ENCODE measurements at places on chromosomes 7 and 10. TPM values are rescaled to one million over a fixed set of nuclear protein-coding genes. Genes with fewer than 3 reads are reported as not detected.

Gene SLC13A1
- 0.07 TPM for polyA plus RNA-seq

Gene OR2A5
- polyA plus RNA-seq: not detected

Gene STEAP2
- polyA plus RNA-seq: 6.8 TPM

DNA sequence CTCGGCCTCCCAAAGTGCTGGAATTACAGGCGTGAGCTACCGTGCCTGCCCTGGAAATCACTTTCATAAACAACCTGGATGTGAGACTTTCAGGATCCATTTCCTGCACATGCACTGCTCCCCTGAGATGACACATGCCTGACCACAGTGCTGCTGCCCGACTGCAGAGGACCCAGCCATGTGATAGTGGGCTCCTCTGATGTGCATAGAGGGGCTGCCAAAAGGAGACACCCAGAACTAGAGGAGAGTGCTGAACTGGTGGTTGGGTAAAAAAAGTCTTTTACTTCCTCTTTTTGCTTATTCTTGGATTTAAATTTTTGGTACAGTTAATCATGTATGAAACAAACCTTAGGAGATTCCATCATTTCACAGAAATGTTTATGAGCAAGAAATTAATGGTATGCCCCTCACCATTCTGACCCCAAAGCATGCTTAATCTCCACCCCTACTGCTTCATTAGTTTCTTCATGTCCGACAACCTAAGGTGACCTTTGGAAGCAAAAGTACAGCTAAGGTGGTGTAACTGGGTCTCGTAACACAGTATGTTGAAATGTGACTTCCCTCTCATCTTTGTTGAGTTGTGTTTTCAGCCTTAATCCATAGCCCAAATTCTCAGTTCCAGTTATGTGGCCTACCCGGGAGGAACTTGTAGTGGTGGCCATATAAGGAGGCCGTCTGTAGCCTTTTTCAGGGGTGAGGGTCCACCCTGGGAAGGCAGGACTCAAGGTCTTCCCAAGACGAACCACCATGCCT is 111.1 kb downstream of the RNF216 start:
- no peak overlapping the region for H3K4me3 ChIP-seq
- peaks cover 44% of the 10 kb centered on the region for H3K36me3 ChIP-seq
- no peak for DNase-seq
- no peaks in the 10 kb centered on the region for H3K27me3 ChIP-seq
- H3K4me1 ChIP-seq: no peaks in the 10 kb centered on the region

DNA sequence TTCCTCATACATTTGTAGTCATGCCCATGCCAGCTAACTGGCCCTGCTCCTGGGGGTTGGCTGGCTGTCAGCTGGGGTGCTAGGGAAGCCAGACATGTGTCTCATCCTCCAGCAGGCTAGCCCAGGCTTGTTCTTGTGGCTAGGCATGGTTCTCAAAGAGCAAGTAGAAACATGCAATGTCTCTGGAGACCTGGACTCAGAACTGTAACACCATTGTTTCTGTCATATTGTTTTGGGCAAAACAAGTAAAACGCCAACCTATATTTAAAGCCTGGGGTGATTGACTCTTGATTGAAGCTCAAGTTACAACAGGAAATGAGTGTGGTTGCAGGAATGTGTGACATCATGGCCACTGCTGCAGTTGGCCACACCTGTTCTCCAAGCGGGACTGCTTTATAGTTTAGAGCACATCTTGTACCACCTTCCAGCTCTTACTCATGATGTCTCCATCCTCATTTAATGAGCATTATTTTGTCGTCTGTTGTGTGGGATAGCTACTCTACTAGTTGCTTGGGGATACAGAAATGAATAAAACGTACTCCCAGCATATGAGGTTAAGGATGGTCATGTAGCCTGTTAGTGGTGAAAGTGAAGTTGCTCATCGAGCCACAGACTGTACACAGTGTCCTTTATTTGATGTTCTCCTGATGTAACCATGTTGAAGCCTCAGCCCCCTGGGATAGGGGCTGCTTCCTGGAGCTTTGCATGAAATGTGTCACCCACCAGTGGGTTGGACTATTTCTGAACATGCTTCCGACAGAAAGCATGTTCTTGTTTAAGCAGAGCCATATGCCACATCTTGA is 168.4 kb downstream of the SORCS3 start:
- no peak for DNase-seq
- no peak overlapping the region for H3K27ac ChIP-seq
- H3K36me3 ChIP-seq: no peaks in the 10 kb centered on the region
- no peak overlapping the region for H3K4me3 ChIP-seq

DNA sequence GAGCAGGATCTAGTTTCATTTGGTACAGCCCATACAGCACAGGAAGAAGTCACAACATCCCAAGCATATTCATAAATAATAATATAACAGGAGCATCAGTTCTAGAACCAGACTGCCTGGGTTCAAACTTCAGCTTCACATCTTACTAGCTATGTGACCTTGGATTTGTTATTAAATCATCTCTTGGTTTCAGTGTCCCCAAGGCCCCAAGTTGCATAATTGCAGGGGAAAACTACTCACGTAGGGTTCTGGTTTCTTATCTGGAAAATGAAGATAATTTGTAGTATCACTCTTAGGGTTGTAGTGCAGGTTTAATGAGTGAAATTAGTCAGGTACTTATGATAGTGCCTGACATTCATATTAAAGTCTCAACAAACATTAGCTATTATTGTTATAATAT is 5.5 kb upstream of the IQUB start:
- H3K4me1 ChIP-seq: no peaks in the 10 kb centered on the region
- peaks cover 3% of the 10 kb centered on the region for H3K36me3 ChIP-seq
- no peak overlapping the region for H3K4me3 ChIP-seq
- H3K27me3 ChIP-seq: no peaks in the 10 kb centered on the region
- DNase-seq: peak; percentile 65

DNA sequence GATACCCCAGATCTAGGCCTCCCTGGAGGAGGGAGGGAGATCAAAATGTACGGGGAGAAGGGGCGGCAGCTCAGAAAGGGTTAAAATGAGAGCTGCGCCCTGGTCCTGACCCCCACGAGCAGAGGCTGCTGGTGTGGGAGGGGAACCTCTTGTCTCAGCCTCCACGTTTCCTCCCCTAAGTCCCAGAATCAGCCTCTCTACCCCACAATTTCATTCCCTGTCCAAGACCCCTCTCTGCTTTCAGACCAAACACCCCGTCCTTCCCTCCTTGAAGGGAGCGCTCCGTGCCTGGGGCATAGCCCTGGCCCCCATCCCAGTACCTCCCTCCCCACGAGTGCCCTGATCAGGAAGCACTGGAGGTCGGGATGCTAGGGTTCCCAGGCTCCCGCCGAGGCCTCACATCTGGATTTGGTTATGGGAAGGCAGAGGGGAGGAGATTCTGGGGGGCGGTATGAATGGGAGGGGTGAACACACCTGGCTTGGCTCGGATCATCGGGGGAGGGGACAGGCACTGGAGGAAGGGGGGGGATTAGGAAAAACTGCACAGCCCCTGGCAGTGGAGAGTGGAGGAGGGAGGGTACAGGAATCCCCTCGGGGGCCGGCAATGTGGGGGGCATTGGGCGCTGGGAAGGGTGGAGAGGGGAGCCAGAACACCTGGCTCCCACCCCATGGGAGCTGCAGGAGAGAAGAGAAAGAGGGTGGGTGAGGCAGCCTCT is 2.7 kb downstream of the EPHB4 start:
- no peak for DNase-seq
- H3K27ac ChIP-seq: no peak overlapping the region
- no peak overlapping the region for H3K4me3 ChIP-seq
- no peaks in the 10 kb centered on the region for H3K27me3 ChIP-seq

- peaks cover 3% of the 10 kb centered on the region for H3K36me3 ChIP-seq
- H3K27me3 ChIP-seq: no peaks in the 10 kb centered on the region
- H3K27ac ChIP-seq: no peak overlapping the region
- H3K4me1 ChIP-seq: peaks cover 3% of the 10 kb centered on the region
- DNase-seq: no peak
Measured at GRCh38 chr7:4769761-4770160, 5.7 kb upstream of the AP5Z1 start.

- no peaks in the 10 kb centered on the region for H3K4me1 ChIP-seq
- no peak overlapping the region for H3K27ac ChIP-seq
- no peaks in the 10 kb centered on the region for H3K27me3 ChIP-seq
- H3K36me3 ChIP-seq: peaks cover 4% of the 10 kb centered on the region
- no peak overlapping the region for H3K4me3 ChIP-seq
Measured at GRCh38 chr7:117190746-117191435, 132.0 kb downstream of the WNT2 start.

DNA sequence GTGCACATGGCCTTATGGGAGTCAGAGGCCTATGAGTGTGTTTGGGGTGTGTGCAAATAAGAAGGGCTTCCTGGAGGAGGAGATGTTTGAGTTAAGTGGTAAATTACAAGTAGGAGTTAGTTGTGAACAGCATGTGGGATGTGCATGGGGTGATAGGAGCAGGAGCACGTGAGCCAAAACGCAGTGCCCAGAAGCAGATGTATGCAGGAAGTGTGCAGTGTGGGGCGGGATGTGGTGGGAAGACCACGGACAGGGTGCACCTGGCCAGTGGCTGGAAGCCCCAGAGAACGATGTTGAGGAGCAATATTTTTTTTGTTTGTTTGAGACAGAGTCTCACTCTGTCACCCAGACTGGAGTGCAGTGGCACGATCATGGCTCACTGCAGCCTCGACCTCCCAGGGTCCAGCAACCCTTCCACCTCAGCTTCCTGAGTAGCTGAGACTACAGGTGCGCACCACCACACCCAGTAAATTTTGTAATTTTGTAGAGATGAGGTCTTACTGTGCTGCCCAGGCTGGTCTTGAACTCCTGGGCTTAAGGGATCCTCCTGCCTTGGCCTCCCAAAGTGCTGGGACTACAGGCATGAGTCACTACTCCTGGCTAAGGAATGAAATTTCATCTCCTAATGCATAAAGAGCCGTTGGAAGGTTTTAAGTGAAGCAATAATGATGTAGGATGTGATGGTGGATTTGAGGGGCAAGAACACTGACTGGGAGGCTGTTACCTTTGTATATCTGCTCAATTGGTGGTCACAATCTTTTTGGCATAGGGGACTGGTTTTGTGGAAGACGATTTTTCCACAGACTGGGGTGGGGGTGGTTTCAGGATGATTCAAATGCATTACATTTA is 78.4 kb downstream of the LYZL2 start:
- H3K4me1 ChIP-seq: peaks cover 6% of the 10 kb centered on the region
- no peak overlapping the region for H3K27ac ChIP-seq
- no peak for DNase-seq
- no peaks in the 10 kb centered on the region for H3K27me3 ChIP-seq
- H3K36me3 ChIP-seq: no peaks in the 10 kb centered on the region
- no peak overlapping the region for H3K4me3 ChIP-seq

DNA sequence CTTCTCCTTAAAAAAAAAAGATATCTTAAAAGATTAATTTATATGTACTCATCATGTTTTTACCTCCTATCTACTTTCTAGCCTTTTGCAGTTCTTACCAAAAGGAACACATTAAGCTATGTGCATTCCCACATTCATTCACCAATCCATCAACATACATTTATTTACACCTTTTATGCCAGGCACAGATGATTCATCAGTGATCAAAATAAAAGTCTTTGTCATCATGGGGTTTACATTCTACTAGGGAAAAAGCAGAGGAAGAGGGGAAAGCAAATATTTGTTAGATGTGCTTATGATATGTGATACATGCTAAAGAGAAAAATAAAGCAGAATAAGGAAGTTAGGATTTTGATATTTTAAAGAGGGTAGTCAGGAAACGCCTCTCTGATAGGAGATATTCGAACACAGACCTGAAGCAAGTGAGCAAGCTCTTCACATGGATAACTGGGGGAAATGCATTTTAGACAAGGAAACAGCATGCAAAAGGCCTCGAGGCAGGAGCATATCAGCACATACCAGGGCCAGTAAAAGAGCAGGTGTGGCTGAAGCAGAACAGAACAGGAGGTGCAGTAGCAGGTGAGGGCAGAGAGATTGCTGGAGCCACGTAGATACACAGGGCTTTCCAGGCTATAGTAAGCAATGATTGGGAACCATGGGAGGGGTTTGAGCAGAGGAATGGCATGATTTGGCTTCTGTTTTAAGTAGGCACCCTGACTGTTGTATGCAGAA is 67.4 kb downstream of the REEP3 start:
- H3K27ac ChIP-seq: peak overlapping the region; percentile 15
- H3K27me3 ChIP-seq: no peaks in the 10 kb centered on the region
- H3K4me1 ChIP-seq: peaks cover 4% of the 10 kb centered on the region
- no peak overlapping the region for H3K4me3 ChIP-seq
- H3K36me3 ChIP-seq: peaks cover 6% of the 10 kb centered on the region

GRCh38 chr7:20282959-20283358 is 47.7 kb upstream of the ITGB8 start:
- no peak overlapping the region for H3K4me3 ChIP-seq
- no peak for DNase-seq
- no peaks in the 10 kb centered on the region for H3K4me1 ChIP-seq
- H3K27me3 ChIP-seq: no peaks in the 10 kb centered on the region

DNA sequence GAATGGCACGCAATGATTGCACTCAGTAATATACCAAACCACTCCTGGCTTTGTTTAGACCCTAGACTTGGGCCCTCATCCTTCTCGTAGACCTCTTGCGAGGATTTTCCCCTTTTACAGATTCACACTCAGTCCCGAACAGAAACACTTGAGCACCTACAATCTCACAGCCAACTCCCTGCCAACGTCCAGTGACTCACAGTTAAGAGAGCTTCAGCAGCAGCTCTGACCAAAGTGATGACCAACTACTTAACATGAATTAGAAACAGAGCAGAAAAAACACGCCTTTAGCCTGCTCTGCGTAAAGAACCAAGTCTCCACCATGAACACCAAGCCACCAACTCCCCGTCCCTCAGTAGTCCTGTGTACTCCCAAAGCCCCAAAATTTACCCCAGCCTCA is 2.2 kb downstream of the DNAJC30 start:
- H3K27ac ChIP-seq: no peak overlapping the region
- H3K36me3 ChIP-seq: peaks cover 2% of the 10 kb centered on the region
- DNase-seq: no peak
- no peak overlapping the region for H3K4me3 ChIP-seq
- no peaks in the 10 kb centered on the region for H3K27me3 ChIP-seq

- no peaks in the 10 kb centered on the region for H3K27me3 ChIP-seq
- H3K27ac ChIP-seq: no peak overlapping the region
- no peak overlapping the region for H3K4me3 ChIP-seq
- H3K4me1 ChIP-seq: no peaks in the 10 kb centered on the region
- no peaks in the 10 kb centered on the region for H3K36me3 ChIP-seq
Measured at GRCh38 chr7:146722986-146723385, 606.4 kb downstream of the CNTNAP2 start.

DNA sequence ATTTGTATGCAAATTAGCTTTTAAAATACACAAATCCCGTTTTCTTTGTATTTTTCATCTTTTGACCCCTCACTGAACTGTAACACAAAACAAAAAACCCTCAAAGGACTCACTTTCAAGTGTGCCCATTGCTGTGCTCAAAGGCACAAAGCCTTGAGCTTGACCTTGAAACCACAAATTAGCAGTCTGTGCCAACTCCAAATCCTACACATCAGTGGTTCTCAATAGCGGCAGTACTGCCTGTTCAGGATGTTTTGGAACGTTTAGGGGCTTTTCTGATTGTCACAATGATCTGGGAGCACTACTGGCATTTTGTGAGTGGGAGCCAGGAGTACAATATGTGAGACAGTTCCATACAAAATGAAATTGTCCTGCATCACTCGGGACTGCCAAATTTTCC is 55.5 kb downstream of the KDM7A start:
- H3K36me3 ChIP-seq: peaks cover 2% of the 10 kb centered on the region
- no peak overlapping the region for H3K4me3 ChIP-seq
- no peak for DNase-seq
- no peaks in the 10 kb centered on the region for H3K27me3 ChIP-seq
- H3K27ac ChIP-seq: no peak overlapping the region

GRCh38 chr7:88789480-88790064 is 6.0 kb downstream of the TEX47 start:
- no peaks in the 10 kb centered on the region for H3K36me3 ChIP-seq
- no peak overlapping the region for H3K4me3 ChIP-seq
- no peaks in the 10 kb centered on the region for H3K27me3 ChIP-seq
- H3K27ac ChIP-seq: no peak overlapping the region

All from small intestine (tissue), 16 donors.